NCI-H1092 (cell line): ENCODE measurements at places on chromosomes 7 and 10.
A peak's percentile ranks its signal among the peaks of the same experiment; 100 is the strongest.

- no peak for DNase-seq
These were observed 2.2 kb downstream of the GPRIN2 start for GRCh38 chr10:46554166-46554781.

- no peak for DNase-seq
These were observed 54.5 kb downstream of the GLRX3 start for GRCh38 chr10:130190737-130191115.

DNA sequence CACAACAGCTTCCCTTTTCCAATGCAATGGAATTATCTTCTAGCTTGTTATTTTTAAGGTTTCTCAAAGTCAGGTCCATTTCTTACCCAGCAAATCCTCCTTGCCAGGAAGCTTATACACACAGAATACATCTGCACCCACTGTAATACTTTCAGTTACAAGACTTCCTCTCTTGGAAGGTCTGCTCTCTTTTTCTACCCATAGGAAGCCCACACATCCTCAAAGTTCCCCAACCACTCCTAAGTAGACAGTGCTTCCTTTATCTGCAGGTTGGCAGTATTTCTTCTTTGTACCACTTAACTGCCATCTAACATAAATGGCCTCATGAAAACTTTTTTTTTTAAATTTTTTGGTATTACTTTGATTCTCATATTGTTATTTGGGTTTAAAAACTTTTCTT lies 155.6 kb downstream of the TAX1BP1 start:
- no peak for DNase-seq

- DNase-seq: no peak
These were observed 13.9 kb downstream of the OSBPL3 start for GRCh38 chr7:24965831-24966708.

- DNase-seq: no peak
These were observed 114.8 kb downstream of the NT5C2 start for GRCh38 chr10:103078309-103078615.

DNA sequence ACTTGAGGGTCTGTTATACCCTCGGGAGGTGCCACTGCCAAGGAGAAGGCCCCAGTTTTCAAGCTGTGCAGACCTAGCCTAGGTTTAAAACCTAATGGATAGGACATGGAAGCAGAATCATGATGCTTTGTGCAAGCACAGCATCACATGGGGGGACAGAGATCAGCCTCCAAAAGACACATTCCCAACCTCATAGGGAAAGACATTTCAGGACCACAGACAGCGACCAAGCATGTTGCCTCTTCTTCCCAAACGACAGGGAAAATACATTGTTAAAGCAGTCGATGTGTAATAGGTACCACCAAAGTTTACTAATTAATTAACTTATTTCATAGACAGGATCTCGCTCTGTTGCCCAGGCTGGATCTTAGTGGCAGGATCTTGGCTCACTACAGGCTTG lies 573.9 kb downstream of the TCERG1L start:
- DNase-seq: no peak

DNA sequence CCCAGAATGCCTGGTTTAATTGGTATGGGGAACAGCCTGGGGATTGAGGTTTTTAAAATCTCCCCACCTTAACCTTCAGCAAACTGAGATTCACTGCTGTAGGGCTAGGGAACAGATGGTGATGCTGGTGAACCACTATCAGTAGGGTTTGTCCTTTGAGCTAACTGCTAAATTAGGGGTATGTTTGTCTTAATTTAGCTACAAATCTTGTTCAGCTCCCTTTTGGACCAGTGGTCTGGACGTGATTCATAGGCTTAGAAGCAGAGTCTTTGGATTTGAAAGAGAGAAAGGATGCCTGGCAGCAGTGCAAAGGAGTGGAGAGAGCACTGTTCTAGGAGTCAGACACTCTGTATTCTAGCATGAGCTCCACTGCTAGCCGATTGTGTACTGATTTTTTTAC lies 2.8 kb downstream of the HDAC9 start:
- DNase-seq: no peak

DNA sequence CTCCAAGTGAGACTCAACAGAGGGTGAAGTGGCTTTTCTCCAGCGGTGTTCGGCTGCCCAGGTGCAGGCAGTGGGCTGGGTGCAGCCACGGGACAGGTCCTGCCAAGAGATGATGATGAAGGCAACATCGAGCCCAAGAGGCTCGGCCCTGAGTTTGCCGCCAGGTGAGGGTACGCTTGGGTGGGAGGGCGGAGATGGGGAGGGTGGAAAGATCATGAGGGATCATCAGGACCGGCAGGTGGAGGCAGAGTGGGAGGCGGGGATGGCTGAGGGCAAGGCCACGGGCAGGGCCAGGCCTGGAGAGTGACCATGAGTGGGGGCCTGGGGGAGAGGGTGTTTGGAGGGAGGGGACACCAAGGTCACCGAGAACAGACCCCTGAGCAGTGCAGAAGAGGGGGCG lies 17.8 kb upstream of the AMZ1 start:
- DNase-seq: no peak

- DNase-seq: no peak
These were observed 250.6 kb downstream of the BBS9 start for GRCh38 chr7:33379891-33380525.

GRCh38 chr7:8184221-8184620 lies 77.7 kb downstream of the ICA1 start:
- DNase-seq: peak; percentile 88
